ENCODE measurements at places on chromosomes 16 and 17.

DNA sequence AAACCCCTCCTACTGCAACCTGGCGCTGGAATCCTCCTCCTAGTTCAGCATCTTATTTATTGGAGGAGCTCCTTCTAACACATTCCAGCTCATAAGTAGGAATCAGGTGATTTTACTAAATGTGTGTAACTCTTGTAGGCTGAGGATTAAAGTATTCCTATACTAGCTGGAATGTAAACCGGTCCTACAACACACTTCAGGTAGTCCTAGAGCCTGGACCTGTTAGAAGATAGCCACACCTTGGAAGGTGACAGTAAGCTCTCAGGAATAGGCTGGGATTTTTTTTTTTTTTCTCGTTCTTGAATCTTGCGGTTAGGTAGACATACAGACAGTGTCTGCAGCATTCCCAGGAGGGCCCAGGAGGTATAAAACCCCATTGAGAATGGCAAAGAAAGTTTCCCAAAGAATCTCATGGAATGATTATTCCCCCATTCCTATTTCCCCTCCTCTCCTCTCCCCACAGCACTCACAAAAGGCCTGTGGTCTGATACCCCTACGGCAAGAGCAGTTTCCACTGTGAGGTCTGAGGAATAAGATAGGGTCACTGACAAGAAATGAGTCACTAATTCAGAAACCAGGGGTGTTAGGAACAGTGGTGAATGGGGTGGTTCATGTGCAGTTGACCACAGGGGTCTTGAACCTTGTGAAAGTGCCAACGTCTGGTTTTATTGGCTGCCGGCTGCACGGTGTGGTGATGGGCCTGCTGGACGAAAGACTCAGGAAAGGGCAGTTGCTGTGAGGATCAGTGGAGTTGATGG, 267.1 kb downstream of the UTP18 start:
- DNase-seq: no peak

DNA sequence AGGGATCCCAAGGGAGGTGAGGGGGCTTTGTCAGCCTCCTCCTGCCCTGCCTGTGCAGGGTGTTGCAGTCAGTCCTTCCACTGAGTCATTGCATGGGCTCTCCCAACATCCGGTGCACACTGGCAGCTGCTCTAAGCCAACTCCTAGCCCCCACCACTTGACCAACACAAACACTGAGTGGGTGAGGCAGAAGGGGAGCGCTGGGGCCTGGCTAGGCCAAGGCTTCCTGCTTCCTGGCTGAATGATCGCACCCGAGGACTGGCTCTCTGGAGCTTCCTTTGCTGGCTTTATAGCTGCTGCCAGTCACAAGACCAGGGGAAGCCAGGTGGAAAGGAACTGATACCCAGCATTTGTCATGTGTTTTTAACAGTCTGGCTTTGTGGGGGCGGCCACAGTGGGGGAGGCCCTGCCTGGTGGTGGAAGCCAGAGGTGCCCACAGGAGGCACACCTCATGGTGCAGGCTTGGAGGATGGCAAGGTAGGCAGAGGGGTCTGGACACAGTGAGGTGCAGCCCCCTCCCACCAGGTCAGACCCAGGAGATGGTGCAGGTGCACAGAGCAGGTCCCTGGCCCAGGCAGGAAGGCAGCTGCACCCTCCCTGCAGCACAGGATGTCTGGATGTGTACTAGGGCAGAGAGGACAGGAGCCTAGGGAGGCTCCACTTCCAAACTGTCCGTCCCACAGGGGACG, 6.8 kb downstream of the MPG start:
- peak; percentile 95 for DNase-seq

DNA sequence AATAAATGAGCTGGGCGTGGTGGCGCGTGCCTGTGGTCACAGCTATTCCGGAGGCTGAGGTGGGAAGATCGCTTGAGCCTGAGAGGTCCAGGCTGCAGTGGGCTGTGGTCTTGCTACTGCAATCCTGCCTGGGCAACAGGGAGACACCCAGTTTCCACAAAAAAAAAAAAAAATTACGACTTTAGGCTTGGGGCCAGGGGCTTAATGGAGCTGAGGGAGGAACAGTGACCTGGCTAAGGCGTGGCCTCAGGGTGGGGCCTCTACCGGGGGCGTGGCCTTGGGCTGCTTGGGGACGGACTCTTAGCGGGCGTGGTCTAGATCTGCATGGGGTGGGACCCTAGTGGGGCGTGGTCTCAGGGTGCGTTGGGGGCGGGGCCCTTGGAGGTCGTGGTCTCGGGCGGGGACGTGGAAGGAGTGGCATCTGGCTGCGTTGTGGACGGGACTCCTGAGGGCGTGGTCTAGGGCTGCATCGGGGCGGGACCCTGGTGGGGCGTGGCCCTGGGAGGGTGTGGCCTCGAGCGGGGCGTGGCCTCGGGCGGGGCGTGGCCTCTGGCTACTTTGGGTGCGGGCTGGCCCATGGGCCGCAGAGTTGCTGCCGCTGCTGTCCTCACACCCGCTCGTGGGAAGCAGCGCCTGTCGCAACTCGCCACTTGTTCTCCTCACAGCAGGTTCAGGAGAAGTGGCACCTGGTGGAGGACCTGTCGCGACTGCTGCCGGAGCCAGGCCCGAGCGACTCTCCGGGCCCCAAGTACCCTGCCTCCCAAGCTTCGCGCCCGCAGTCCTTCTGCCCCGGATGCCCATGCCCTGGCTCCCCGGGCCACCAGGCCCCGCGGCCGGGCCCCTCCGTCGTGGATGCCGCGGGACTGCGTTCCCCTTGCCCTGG, 5.8 kb upstream of the C17orf99 start:
- peak; percentile 94 for DNase-seq

GRCh38 chr16:29204806-29205135, 201.7 kb downstream of the NPIPB11 start:
- no peak for DNase-seq

GRCh38 chr17:80153004-80153403, 6.1 kb upstream of the EIF4A3 start:
- DNase-seq: no peak

- DNase-seq: no peak
Measured at GRCh38 chr17:12068946-12069345, 48.3 kb downstream of the MAP2K4 start.

DNA sequence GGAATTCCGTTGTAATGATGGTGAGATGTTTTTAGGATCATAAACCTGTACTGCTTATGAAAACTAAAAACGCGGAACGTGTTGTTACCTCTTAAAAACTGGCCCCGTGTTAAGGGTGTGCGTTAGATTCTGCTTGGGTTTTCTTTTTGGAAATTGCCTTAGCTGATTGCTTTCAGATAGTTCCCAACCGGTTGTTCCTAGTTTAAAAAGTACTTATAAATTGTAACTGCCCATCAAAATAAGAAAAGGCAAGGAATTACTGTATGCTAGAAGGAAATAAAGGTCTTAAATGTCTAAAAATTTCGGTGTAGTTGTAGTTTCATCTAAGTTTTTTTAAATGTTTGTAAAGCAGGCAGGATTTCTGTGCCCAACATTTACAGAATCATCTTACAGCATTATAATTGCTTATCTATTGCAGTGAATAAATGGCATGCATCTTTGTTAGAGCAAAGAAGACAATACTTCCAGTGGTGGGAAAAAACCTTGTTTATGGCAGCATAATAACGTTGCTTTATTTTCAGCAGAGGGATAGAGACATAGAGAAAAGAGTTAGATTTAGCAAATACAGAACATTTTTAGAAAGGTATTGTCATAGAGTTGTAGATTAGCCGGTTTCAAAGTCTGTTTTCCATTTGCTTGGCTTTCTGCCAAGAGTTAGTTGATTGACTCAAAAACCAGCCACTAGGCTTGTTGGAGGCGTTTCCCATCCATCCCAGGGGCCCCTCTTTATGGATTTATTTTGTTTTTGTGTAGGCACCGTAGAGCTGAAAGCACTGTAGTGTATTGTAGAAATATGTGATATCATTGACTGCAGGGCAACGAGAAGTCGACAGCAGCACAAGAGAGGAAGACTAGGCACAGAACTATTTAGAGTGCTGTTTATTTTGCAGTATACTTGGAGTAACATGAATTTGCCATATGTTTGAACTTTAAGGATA, 1.7 kb downstream of the PPM1D start:
- DNase-seq: peak; percentile 56

DNA sequence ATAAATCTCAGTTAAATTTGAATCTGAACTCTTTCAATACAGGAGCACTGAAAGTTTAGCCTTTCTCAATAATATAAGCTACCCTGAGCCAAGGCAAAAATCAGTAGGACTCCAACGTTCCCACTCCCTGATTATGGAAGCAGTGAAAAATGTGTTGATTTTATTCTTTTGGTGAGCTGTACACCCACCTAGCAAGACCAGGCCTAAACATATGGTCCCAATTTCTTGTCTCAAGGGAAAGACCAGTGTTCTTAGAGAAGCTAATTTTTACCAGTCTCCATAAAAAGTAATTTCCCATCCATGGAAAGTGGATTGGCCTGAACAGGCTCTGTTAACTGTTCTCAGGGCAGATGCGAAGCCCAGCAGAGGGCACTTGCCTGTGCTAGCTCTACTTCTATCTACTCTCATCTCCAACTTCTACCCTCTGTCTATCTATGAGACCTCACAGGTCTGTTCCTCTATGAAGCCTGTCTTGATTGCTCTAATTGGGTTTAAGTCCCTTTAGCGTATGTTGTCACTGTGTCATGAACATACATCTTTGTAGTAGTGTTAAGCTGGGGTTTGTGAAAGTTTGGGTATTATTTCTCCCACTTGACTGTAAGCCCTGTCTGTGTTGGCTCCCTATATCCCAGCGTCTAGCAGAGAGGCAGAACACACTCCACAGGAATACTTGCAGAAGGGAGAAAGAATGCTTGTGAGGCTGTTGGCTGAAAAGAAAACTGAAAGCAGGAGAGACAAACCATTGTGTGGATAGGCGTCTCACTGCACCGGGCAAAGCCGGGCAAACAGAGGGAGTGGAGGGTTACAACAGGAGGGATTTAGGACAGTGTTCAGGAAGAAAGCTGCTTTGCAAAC, 167.1 kb upstream of the MAF start:
- DNase-seq: no peak

- DNase-seq: no peak
Measured at GRCh38 chr16:69013991-69014390, 91.5 kb upstream of the HAS3 start.

DNA sequence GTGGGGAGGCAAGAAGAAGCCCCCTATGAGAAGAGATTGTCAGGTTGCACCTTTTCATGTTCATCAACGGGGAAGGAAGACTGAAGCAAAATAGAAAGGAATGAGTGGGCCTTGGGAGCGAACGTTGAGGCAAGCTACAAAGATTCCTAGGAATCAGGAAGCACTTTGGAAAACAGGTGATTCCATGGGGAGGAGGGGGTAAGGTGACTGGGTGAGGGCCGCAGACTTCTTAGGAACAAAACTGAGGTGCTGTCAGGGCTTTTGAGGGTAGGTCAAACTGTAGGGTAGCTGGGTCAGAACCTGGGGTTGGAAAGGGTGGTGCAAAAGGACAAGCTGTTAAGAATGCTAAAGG, 528 bp downstream of the ITFG1 start:
- DNase-seq: no peak

- no peak for DNase-seq
Measured at GRCh38 chr17:44144966-44145739, 3.4 kb downstream of the HROB start.

DNA sequence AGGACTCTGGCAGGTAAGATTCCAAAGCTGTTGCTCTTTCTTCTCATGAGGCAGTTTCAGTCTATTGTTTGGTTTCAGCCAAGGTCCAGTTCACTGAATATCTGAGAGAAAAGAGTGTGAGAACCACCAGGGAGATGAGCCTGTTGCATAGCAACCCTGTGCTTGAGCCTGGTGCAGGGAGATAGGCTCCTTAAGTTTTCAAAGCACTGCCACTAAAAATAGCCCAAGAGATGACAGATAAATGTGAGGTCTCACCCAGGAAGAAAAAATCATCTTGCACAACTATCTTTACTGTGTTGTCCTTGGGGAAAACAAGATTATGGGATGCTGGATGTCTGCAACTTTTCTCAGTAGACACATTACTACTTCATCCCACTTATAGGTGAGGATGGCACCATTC, 26.2 kb upstream of the NUDT7 start:
- DNase-seq: no peak

DNA sequence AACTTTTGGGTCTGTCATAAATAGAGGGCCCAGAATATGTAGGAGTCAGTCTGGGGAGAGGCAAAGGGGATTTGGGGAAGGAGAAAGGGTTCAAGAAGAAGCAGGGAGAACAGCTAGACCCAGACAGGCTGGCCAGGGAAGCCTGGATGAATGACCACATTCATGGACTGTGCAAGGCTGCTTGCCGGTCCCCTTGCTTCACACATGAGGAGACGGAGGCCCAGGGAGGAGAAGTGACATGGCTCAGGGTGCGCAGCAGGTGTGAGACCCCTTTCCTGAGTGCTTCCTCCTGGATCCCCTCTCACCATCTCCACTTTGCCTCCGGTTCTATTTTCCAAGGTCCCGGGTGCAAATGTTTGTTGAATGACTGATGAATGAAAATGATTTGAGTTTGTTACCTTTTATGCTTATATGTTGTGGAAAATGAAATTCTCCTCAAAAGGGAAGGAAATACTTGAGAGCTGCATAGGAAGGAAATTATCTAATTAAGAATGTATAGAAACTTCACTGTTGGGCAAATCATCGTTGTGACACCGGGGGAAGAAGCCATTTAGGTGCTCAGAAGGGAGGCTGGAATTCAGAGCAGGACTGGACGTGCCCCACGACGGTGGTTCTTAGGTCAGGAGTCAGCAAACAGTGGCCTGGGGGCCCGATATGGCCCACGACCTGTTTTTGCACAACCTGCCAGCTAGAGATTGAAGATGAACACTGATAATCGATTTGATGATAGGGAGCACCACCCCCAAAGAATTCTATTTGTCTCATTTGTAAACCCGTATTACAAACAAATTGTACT, 559 bp downstream of the ITGAM start:
- DNase-seq: peak; percentile 62

- DNase-seq: peak; percentile 75
Measured at GRCh38 chr16:31010585-31011325, at the start of gene STX1B. Gene STX1B, minus strand, starts transcription at chr16:31010638. Its CDS starts 242 bp downstream, at chr16:31010396.

DNA sequence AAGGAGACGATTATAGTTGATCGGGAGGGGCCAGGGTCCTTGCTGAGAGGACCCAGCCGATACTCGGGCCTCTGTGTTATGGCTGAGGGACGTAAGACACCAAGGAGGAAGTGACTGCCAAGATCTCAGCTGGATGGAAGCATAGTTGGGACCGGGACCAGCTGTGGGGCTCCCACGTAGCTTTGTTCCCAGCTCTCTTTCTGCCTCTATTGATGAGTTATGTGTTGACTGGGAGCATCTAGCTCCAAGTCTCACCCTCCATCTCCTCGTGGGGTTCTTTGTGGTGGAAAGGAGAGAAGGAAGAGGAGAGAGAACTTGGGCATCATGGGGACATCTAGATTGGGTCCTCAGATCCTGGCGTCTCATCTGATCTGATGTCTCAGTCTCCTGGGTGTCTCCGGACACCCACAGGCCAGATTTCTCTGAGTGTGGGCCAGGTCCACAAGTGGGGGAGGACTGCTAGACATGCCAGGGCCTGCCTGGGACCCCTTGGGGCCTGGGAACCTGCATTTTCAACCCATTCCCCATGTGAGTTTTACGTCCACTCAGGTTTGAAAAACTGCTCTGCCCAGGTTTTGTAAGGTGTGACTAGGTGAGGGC, 1.0 kb downstream of the MGRN1 start:
- no peak for DNase-seq

GRCh38 chr17:46876353-46876887, 25.0 kb downstream of the WNT9B start:
- no peak for DNase-seq

- no peak for DNase-seq
Measured at GRCh38 chr17:29911641-29912177, 18.3 kb downstream of the SSH2 start.

GRCh38 chr16:14194721-14195120, 123.6 kb downstream of the MRTFB start:
- DNase-seq: no peak

- no peak for DNase-seq
Measured at GRCh38 chr16:12436201-12436657, 367.5 kb downstream of the CPPED1 start.
